Stimulated activated CD8-positive, alpha-beta memory T cell treated with anti-CD3 and anti-CD28 coated beads, Interleukin-7, amount 100 ng/mL, for 24 hours (primary cell): ENCODE measurements at places on chromosomes 2 and 18.

DNA sequence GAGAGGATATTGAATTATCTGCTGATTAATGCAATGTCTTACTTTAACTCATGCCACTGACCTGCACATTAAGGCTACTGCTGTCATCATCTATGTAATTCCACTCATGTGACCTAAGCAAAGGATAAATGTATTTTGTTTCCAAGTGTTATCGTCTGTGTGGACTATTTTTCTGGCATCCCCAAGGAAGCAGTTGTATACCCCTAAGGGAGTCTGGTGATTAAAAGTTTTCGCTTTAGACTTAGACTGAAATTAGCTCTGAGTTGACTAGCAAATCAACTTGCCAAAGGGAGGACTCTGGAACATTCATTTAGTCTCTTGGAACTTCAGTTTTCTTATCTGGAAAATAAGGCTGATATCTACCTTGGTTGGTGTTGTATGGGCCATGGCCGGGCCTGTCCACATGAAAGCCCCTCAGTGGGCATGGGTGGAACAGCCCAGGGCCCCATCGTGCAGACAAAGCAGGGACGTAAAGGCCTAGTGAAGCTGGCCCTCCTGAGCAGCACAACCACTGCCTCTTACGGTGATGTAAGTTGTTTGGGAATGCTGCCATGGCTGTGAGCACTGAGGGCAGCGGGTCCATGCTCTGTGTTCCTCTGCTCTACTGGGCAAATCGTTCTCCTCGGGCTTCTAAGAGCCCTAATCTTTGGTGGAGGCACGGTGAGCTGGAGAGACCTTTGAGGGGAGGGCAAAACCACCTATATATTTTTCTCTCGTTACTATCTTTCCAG, 144.4 kb upstream of the RNF152 start:
- DNase-seq, result no peak

- DNase-seq, result no peak
These were observed 181.0 kb upstream of the ETAA1 start for GRCh38 chr2:67216103-67216502.

GRCh38 chr18:79765491-79766245, 32.1 kb upstream of the KCNG2 start:
- no peak for DNase-seq

DNA sequence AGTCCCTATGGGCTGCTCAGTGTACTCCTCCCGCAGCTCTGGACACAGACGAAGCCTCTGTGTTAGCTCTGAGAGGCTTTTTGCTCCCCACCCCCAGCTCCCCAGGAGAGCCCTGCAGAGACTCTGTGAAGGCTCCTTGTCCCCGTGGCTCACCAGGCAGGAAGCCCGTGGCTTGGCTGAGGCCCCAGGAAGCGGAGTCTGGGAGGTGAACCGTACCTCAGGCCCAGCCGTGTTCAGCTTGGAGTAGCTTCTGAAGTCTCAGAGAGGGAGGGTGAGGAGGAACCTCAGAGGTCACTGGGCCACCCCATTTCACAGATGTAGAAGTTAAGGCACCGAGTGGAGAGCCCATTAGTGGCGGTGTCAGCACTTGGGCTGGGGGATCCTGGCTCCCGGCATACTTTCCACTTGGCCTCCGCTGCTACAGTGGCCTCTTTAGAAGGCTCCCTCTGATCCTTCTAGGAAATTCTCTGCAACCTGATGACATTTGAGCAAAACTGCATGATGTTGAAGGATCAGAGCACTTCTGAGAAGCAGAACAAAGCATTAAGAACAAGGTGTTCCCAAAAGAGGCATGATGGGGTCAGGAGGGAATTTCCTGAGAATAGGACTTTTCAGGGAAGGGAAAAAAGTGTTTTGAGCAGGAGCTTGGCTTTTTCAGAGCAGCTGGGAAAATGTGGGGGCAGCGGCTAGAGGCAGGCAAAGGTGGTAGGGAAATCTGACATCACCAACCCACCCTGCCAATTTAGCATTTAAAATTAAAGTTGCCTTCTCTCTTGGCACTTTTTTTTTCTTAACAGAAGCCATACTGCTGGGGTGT, 79.1 kb downstream of the MCFD2 start:
- DNase-seq, result no peak

GRCh38 chr2:11602563-11603204, 67.3 kb downstream of the NTSR2 start:
- DNase-seq, result no peak

- no peak for DNase-seq
These were observed 23.6 kb downstream of the ANKRD44 start for GRCh38 chr2:197286805-197287595.
